T-helper 17 cell (primary cell): ENCODE measurements at places on chromosomes 5 and 9.

DNA sequence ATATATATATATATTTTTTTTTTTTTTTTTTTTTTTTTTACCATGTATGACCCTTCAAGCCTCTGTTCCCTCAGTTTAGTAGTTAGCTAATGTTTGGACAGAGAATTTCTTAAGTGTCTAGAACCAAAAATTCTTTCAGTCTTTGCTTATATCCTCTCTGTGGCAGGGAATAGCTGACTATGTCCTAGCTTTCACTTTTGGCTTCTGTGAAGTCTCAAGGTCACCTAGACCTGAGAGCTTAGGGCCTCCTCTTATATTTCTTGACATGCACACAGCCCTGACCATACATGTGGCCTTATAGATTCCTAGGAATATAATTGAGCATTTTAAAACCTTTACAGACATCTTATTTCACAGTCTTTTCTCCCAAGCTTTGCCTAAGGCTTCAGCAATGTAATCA is 930.8 kb upstream of the CDH9 start:
- DNase-seq, result no peak

GRCh38 chr5:178114325-178115135 is 1.2 kb downstream of the N4BP3 start:
- no peak for DNase-seq

- peak; percentile 82 for DNase-seq
These were observed at the start of gene MED27 for GRCh38 chr9:132079391-132080091. Gene MED27 (minus strand): TSS chr9:132079867. CDS start chr9:132079844, 23 bp downstream.

- DNase-seq, result no peak
These were observed 5.4 kb downstream of the DMRT1 start for GRCh38 chr9:846852-847251.

DNA sequence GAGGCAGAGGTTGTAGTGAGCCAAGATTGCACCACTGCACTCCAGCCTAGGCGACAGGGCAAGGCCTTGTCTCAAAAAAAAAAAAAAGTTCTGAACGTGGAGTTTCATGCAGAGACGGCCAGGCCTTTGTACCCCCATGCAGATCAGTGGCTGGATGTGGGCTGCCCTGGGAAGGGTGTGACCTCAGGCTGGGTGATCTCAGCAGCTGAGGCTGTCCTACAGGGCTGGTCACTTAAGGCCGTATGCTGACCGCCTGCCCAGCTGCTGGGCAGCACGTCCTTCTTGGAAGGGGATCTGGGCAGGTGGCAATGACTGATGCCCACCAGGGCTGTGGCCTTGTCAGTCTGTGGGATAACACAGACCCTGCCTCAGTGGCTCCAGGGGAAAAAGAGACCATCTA is 37.2 kb upstream of the GRHPR start:
- DNase-seq, result no peak

- DNase-seq, result peak; percentile 68
These were observed 30.0 kb upstream of the TTLL11 start for GRCh38 chr9:122122903-122123632.

DNA sequence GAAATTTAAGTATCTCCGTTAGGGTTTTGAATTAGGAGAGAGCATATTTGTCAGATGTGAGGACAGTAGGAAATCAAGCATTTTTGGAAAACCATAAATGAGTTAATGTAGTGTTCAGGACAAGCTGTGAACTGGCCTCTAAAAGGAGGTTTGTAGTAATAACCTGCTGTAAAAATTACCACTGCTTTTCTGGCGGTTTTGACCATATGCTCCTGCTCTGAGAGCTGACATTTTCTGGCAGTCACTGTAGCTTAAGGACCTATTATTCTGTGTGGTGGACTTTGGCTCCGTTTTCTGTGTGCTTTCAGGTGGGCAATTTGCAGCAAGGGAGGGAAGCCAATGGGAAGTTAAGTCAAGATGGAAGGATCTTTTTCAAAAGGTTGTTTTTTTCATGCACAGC is 111.1 kb downstream of the SGCD start:
- no peak for DNase-seq

DNA sequence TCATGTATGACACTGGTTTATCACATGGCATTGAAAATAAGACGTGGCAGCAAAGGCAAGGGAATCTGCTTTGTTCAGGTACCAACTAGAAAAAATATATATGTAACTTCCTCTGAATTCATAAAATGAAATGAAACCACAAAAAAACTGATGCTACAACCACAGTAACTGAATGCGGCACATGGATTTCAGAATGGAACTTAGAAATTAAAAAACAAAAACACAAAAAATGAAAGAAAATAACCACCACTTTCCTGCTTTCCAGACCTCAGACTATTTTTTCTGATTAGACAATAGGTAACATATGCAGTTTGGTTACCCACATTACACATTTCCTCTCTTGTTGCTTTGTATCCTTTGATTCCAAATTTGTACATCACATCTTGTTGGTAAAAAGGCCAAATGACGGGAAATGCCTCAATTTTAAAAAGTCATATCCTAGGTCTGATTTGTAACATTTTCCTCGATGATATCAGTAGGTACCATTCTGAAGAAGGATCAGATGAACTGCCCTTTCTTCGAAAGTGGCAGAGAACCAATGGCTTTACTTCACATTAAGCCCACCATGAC is 18.1 kb upstream of the PDCL start:
- DNase-seq, result no peak

DNA sequence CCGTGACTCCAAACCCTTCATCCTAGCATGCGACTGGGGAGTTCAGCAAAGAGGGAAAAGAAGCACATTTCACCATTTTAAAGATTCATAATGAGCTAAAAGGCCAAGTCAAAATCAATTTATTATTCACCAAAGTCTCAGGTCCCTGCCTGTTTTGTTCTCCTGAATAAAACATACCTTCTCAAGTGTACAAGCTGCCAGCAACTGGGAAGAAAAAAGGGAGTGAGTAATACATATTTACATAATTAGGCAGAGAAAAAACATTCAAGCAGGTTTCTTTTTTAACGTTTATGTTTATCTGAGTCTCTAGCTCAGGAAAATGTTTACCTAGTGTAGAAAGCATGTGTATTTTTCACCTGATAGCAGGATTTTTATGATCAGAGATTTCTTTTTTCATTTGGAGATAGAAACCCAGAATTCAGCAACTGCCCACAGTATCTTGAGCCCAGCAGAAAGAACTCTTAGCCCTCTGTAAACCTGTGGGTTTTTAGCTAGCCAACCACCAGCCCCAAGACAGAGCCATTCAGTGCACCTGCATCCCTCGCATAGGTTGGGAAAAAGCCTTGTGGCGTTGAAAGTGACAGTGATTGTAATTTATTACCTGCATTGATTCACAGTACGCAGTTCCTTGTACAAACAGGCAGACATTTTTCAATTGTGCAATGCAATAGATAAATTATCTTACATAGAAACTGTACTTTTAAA is 117.9 kb upstream of the GRIA1 start:
- no peak for DNase-seq

- no peak for DNase-seq
These were observed 289.8 kb downstream of the NTRK2 start for GRCh38 chr9:84959339-84959738.

DNA sequence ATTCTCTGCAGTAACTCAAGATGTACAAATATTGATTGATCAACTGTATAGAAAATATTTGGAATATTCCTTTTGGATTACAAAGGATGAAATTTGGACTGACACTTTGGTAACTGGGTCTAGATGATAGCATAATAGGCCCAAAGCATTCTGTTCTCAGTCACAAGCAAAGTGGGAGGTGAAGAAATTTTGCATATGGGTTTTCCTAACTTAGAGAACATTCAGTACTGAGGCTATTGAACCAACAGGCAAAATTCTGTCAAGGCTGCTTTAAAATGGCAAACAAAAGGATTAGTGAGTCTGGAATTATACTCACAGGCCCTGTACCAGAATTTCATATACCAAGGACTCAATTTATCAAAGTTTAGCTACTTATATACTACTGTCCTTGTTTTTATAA is 1020.6 kb downstream of the TLE4 start:
- no peak for DNase-seq

DNA sequence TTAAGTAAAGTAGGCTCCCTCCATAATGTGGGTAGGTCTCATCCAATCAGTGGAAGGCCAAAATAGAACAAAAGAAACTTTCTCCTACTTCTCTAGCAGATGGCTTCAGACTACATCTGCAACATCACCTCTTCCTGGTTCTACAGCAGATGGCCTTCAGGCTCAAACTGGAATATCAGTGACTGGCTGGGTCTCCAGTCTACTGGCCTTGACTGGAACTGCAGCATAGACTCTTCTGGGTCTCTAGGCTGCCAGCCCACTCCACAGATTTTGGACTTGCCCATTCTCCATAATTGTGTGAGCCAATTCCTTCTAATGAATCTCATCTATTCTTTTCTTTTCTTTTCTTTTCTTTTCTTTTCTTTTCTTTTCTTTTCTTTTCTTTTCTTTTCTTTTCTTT is 64.8 kb downstream of the ACER2 start:
- DNase-seq, result no peak

DNA sequence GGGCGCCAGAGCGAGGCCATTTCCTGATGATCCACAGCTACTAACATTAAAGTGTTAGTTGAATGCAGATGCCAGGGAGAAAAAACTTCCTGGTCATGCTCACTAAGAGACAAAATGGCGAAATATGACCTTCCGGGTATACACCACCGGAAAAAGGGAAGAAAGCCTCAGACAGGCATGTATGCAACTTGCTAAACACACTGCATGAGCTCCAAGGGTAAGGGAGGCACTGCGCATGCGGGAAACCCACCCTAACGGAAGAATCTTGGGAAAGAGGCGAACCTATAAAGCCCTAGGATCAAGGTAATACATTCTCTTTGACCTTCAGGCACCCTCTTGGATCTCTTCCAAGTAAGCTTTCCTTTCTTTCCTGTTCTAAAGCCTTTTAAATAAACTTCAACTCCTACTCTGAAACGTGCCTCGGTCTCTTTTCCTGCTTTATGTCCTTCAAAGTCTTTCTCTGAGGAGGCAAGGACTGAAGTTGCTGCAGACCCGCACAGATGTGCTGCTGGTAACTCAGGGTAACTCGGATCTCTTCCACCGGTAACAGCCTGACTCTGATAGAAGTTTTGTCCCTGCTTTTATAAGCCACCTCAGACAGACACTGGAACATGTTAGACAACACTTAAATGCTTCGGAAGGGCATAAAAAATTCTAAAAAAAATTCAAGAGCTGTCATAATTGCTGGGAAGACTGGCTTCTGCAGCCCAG is 64.9 kb downstream of the DTWD2 start:
- no peak for DNase-seq

GRCh38 chr9:128523199-128523925 is 18.8 kb downstream of the GLE1 start:
- no peak for DNase-seq

DNA sequence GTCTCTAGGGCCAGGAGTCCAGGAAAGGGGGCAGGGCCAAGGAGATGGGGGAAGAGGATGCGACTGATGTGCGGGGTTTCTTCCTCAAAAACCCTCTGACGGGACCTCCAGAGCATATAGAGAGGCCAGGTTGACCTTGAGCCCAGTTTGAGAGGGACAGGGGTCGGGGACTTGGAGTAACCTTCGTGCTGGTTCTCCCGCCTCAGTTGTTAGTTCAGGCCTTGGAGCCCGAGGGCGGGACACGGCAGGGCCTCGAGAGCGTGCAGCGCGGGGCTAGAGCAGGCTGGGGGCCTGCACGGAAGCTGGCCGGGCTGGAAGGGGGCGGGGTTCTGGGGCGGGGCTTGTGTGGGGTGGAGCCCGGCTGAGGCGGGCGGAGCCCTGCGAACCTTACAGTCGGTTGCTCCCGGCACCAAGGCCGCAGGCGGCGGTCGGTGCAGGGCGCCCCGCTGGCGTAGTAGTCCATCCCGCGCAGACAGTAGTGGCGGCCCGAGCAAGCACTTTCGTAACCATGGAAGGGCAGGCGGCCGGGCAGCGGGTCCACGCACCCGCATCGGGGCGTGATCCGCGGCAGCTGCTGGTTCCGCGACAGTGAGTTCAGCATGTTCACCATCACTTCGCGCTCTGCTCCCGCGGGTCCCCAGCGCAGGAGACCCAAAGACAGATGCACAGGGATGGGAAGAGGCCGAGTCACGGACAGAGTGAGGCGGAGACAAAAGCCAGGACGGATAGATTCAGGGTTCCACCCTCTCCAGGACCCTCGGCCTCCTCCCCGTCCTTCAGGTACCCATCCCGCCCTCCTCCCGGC is 4.0 kb upstream of the MYORG start:
- DNase-seq, result peak; percentile 77

GRCh38 chr9:105039175-105039799 is 111.3 kb upstream of the ABCA1 start:
- no peak for DNase-seq

- no peak for DNase-seq
These were observed 11.0 kb upstream of the NANS start for GRCh38 chr9:98045234-98046179.

GRCh38 chr9:131111854-131112311 is 13.5 kb upstream of the NUP214 start:
- DNase-seq, result no peak

- no peak for DNase-seq
These were observed 656.5 kb downstream of the BNC2 start for GRCh38 chr9:16213781-16214515.

GRCh38 chr9:33130961-33131789 is 36.0 kb downstream of the B4GALT1 start:
- DNase-seq, result no peak

DNA sequence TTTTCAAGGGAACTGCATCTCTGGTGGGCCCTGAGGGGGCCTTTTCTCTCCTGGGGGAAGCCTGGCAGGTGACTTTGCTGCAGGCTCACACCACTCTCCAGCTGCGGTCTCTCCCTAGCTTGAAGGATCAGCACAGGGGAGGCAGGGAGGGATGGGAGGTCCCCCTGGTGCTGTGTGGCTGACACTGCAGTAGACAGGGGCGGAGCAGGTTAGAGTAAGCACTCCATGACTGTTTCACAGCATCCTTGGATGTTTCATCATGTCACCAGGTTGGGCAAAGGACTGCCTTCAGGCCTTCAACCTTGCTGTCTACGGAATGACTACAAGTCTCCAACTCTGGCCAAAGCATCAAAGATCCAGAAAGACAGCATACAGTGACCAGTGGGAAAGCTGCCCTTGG is 470.7 kb downstream of the CDK5RAP2 start:
- no peak for DNase-seq

DNA sequence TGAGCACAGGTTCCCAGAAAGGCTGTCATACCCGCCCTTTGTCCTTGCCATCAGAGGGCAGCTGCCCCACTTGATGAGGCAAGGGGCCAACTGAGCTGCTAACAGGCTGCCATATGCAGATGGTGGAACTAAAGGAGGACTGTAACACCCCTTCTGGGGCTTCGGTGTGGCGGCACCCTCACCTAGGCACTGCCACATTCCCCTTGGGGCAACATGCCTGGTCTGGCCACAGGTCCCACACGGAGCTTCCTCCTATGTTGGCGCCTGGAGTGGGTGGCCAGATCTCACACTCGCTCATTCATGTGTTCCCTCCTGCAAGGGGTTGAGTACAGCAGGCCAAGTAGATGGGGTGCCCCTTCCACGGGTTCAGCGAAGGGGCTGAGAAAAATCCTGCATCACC is 777.4 kb upstream of the CHD1 start:
- no peak for DNase-seq
